ENCODE measurements at places on chromosomes 7 and 10. TPM values are rescaled to one million over a fixed set of nuclear protein-coding genes. Genes with fewer than 3 reads are reported as not detected.

PLAU gene
- 56.4 TPM for total RNA-seq

PNLIPRP2 gene
- not detected for total RNA-seq

PLCE1 gene
- 1.1 TPM for total RNA-seq

MSMB gene
- total RNA-seq: not detected

FAM25C gene
- total RNA-seq: not detected

ACTL6B gene
- total RNA-seq: not detected

PRKG1 gene
- 40.7 TPM for total RNA-seq

ECHDC3 gene
- total RNA-seq: 3.9 TPM

EPO gene
- not detected for total RNA-seq

TBX20 gene
- total RNA-seq: 8.6 TPM

MRC1 gene
- total RNA-seq: 0.05 TPM

ADIRF gene
- 1.5 TPM for total RNA-seq

FIGNL1 gene
- 21.8 TPM for total RNA-seq

ZNF722 gene
- not detected for total RNA-seq

IFIT1B gene
- total RNA-seq: not detected

PRXL2A gene
- total RNA-seq: 19.6 TPM

AGBL3 gene
- total RNA-seq: 0.89 TPM

CROT gene
- 15.3 TPM for total RNA-seq

HMX3 gene
- total RNA-seq: not detected

PNLIPRP3 gene
- not detected for total RNA-seq

EN2 gene
- under 0.01 TPM for total RNA-seq

MALRD1 gene
- total RNA-seq: 0.14 TPM

ATP5MK gene
- 210 TPM for total RNA-seq

HABP2 gene
- not detected for total RNA-seq

PDE1C gene
- total RNA-seq: 0.74 TPM

SCIN gene
- 6.2 TPM for total RNA-seq

CYP2E1 gene
- 0.89 TPM for total RNA-seq

CLCN1 gene
- not detected for total RNA-seq

All from smooth muscle cell of the umbilical artery (primary cell).